ENCODE measurements at places on chromosomes 7 and 10.
A peak's percentile ranks its signal among the peaks of the same experiment; 100 is the strongest.

DNA sequence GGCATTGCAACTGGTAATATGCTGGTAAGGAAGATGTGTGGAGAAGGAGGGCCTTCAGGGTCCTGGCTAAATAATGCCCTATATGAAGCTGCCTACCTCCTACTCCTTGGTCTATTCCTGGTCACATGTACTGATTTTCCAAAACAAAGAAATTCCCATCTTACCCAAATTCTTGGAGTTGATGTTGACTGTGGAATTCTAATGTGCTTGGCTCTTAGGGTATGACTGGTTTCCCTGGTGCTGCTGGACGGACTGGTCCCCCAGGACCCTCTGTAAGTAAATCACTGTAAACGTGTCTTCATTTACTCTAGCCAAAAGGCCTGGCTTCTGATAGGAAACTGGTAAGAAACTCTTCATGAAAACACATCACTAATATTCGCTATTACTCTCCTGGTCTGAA lies 27.0 kb downstream of the COL1A2 start:
- DNase-seq, result no peak

DNA sequence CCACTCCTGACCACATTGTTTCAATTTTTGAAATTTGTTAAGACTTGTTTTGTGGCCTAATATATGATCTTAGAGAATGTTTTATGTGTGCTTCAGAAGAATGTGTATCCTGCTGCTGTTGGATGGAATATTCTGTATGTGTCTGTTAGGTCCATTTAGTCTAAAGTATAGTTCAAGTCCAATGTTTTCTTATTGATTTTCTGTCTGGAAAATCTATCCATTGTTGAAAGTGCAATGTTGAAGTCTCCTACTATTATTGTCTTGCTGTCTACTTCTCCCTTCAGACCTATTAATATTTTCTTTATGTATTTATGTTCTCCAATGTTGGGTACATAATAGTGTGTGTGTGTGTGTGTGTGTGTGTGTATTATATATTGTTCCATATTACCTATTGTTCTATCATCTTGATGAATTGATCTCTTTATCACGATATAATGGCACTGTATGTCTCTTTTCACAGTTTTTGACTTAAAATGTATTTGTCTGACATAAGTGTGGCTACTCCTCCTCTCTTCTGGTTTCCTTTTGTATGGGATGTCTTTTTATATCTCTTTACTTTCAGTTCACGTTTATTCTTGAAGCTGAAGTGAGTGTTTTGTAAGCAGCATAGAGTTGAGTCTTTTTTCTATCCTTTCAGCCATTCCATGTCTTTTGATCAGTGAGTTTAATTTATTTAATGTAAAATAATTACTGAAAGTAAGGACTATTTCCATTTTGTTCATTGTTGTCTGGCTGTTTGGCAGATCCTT lies 61.3 kb downstream of the AKR1D1 start:
- DNase-seq, result no peak

GRCh38 chr7:122305475-122306319 lies 1.1 kb upstream of the FEZF1 start:
- DNase-seq, result no peak

DNA sequence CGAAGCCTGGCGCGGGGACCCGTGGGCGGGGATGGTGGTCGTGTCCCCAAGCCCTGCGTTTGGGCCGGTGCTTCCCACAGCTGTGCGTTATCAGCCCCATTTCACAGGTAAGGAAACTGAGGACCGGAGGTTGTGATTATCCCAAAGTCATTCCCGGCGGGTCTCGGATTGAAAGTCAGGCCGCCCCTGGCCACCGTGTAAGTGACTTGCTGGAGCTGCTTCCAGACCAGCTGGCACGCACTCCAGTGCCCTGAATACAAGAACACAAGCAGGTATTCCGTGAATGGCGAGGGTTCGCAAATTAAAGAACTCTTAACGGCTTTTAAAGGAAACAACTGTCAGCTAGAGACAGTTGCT lies 675 bp upstream of the ATE1 start:
- DNase-seq, result peak; percentile 22

DNA sequence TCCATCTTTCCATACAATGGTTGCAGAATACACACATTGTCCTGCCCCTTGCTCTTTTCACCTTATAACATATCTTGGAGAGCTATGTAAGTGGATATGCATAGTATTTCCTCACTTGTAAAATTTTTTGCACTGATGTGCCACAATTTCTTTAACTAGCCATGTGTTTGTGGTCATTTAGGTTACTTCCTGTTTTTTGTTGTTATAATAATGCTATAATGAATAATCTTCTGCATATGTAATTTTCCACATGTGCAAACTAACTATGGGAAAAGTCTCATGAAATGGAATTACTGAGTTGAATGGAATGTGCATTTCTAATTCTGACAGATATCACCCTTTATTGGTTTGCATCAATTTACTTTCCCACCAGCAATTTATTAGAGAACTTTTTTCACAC lies 2.8 kb downstream of the TAS2R41 start:
- no peak for DNase-seq

- DNase-seq, result peak; percentile 1
These were observed 26.4 kb downstream of the LAMB4 start for GRCh38 chr7:108103558-108104298.

GRCh38 chr7:146150153-146150552 lies 33.6 kb downstream of the CNTNAP2 start:
- DNase-seq, result no peak

GRCh38 chr10:49613165-49613881 lies 514 bp upstream of the CHAT start:
- no peak for DNase-seq

DNA sequence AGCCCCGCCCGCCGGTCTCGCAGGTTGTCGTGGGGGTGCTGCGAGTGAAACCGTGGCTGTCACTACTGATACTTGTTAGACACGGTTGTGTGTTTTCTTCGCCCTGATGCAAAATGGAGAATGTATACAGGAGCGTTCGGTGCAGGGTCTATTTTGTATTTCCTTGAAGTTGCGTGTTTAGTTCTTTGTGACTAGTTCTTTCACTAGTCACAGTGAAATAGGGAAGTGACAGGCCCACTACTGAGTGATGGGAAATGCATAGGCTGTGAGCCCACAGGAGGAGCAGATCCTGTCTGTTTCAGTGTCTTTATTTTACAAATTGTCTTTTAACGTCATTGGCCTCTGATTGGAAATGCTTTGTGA lies 675 bp downstream of the ABRAXAS2 start:
- DNase-seq, result peak; percentile 31

DNA sequence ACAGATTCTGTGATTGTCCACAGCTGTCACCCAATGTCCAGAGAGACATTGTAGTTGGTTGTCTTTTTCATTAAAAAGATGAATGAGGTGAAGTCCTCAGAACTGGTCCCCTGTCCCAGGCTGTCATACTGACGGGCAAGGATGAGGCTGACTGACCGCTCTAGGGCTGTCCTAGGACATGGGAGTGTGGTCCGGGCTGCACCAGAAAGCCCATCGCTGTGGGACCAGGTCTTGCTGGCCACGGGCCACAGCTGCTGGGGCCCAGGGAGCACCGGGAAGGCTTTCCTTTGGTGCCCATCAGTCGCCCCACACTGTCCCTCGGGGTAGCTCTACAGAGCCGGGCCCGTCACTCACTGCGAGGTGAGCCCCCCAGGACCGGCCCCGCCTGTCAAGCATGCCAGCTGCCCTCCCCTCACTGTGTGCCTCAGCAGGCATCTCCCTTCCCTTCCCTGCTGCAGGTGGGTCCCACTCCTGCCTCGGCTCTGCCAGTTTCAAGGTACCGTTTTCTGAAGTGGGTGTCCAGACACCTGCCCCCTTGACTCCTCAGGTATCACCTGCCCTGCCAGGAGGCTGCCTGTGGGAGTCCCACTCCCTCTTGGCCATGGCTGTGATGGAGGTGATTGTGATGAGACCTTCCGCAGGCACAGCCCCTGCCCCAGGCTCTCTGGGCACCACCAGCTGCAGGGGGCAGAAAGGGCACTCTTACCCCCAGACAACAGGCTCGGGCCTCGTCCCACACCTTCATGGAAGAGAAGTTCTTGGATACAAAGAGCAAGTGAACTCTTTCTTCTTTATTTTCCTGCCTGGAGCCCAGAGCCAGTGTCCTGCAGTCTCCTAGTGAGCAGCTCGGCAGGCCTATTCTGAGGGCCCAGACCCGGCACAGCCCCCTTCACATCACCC lies 21.7 kb downstream of the LRRC27 start:
- DNase-seq, result no peak

DNA sequence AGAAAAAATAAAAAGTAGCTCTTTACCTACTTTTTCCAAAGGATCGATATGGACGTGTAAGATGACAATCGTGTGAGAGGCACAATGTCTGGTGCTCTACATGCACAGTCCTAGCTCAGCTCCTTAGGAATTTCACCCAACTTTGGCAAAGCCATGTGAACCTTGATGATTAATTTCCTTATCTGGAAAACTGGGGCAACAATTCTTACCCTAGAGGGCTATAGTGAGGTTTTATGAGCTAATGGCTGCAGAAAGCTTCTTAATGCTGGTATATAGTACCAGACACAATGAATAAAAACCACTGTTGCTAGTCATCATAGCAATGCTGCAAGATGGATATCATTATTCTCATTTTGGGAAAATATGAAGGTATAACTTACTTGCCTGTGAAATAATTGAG lies 202.7 kb downstream of the PARD3 start:
- DNase-seq, result no peak

DNA sequence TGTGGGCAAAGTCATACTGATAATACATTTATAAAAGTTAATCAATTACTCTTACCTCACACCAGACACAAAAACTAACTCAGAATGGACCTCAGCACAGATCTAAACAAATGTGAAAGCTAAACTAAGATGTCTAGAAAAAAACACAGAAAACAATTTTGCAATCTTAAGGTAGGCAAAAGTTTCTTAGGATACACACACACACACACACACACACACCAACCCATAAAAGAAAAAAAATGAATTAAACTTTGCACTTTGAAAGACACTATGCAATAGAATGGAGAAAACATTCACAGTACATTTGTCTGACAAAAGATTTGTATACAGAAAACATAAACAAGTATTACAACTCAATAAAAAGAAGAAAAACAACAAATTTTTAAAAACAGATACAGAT lies 70.8 kb upstream of the ZNRF2 start:
- DNase-seq, result no peak

GRCh38 chr7:39530971-39531370 lies 35.2 kb upstream of the YAE1 start:
- no peak for DNase-seq

- DNase-seq, result no peak
These were observed 35.1 kb downstream of the KCND2 start for GRCh38 chr7:120307991-120308545.

DNA sequence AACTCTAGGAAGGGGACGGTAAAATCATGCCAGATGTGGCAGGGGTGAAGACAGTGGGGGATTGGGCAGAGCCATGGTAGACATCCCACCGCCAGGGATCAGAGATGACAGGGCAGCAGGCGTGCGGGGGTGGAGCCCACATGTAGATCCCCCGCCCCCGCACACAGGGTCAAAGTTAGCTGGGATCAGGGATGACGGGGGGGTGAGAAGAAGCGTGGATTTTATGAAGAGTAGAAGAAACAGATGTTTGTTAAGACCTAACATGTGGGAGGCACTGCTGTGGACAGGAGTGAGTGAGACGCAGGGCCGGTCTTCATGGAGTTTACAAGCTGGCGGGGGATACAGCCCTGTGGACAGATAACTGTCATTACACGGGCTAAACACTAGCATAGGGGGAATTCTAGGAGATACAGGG lies 154.0 kb upstream of the KLF14 start:
- no peak for DNase-seq

GRCh38 chr7:24889611-24890010 lies 90.4 kb downstream of the OSBPL3 start:
- DNase-seq, result no peak

GRCh38 chr10:32790483-32790882 lies 167.5 kb downstream of the ITGB1 start:
- no peak for DNase-seq
